ENCODE measurements at places on chromosomes 3 and 15.

GRCh38 chr15:33066584-33066983, 127.9 kb downstream of the FMN1 start:
- no peak for DNase-seq

DNA sequence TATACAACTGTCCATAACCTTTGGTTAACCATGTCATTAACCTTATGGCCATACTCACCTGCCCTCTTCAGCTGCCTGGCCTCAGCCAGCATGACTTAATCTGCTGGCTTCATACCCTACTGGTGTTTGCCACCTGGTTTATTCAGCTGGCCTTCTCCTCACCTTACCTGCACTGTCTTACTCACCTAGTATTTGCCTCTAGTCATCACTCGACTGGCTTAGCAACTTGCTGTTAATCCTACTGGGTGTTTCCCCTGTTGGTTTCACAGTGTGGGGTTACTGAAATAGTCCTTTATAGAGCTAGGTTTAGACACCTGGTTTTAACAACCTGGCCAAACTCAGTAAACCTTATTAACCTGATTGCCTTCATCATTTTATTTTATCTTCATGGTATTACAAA, 96.4 kb downstream of the IL12A start:
- DNase-seq, result no peak

DNA sequence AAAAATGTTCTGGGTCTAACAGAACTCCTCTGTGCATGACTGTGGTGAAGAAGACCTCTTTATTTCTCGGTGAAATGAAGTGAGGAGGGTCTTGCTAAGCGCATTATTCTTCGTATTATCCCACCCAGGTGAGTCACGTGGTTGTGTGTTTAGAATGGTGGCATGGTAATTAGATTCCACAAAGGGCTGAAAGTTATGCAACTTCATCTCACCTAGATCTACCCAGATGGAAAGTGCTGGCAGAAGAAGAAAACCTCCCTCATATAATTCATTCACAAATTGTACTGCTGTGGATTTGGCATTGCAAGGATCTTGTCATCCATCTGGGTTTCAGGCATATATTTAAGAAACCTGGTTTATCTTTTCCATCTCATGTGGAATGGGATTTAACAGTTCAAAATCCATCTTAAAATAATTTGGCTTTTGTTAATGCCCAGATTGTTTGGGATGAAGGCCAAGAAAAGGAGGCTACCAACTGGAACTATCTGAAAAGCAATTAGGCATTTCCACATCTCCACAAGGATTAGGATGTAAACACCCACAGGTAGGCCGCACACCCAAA, 175.3 kb downstream of the PLCL2 start:
- no peak for DNase-seq

DNA sequence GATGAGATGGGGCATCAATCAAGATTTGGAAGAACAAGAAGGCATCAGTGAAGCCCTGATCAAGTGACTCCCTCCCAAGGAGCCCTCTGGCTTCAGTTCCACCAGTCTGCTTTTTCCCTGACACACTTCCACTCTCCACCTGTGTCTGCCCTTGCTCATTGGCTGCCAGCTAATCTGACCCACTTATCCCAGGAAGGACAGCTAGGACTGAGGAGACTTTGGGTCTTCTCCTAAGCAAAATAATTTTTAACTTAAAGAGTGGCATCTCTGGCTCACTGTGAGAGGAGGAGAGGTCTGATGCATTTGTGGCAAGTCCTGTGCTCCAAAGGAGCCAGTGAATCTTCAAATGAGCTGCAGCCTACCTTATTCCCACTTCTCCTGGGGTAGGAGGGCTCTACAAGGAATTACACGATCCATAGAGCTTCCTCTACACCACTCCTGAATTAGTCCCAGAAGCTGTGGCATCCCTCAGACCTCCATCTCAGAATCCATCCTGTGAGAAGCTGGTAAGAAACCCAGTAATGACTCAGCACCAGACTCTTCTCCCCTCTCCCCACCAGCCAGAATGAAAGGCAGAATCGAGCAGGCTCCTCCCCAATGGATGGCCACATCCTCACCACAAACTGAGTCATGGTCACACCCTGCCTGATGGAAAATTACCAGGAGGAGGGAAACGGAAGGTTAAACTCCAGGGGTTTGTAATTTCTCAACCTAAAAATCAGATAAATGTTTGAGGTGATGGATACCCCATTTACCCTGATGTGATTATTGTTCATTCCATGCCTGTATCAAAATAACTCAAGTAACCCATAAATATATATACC, 6.3 kb upstream of the PKM start:
- DNase-seq, result peak; percentile 26

DNA sequence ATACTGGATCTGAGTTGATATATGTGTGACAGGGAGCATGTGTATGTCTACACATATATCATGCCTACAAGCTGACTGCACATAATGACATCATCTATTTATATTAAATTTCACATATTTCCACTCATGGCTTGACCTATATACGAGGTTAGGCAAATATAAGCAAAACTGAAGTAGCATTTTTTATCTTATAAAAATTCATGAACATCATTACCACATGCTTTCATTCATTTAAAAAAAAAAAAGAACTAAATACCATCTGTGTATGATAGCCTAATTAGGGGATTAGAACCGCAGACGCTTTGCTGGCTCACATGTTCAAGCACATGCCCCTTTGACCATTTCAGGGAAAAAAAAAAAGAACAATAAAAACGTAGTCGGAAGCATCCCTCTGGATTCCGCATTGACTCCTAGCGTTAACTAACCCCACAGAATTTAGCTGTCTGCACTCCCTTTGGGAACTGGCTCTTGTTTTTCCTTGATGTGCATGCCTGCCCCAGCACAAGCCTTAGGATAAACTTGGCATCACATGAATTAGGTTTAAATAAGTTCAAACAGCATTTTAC, 888.4 kb downstream of the ROBO1 start:
- no peak for DNase-seq

DNA sequence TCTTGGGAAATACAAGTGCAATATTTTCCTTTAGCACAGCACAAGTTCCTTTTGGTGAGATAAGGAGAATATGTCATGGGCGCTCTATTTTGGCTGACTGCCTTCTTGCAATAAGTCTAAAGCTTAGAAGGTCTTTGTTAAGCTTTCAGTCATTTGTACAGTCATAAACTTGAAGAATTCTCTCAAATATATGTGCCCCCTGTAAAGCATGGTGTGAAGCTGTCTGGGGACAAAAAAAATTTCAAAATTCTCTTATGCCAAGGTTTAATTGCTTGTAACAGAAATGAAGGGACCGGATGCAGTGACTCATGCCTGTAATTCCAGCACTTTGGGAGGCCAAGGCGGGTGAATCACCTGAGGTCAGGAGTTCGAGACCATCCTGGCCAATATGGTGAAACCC, 21.7 kb upstream of the ARID3B start:
- no peak for DNase-seq

GRCh38 chr3:120435621-120436020, 15.2 kb downstream of the FSTL1 start:
- DNase-seq, result no peak

GRCh38 chr15:61232266-61232665, 3.2 kb upstream of the RORA start:
- DNase-seq, result no peak

- no peak for DNase-seq
These were observed 927.6 kb downstream of the FHIT start for GRCh38 chr3:60323651-60324050.

GRCh38 chr3:5278666-5279065, 91.2 kb downstream of the EDEM1 start:
- DNase-seq, result no peak

DNA sequence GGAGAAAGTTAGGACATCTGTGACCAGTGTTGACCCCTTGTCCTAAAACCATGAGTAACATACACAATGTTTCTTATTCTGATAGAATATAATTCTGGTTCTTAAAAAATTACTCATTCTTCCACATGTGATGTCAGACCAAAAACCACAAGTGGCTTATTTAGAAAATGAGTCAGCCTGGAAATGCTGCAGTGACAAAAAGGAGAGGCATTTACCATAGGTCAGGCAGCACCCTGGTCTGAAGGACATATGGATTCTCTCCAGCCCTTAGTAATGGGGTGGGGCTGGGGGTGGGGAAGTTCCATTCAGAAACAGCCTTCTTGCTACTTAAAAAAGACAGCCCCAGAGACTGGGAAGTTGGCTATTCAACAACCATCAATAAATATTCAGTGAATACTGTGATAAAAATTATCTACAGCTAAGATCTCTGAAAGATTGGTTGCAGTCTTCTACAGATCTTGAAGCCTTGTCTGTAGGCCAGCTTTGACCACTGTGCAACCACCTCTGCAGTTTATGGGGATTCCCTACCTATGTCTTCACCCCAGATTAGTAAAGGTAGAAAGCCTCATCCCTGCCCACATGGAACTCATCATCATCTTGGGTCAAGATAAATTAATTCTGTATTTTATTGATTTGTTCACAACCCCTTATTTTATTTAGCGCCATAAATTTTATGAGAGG, 34.9 kb upstream of the TIMP4 start:
- no peak for DNase-seq

GRCh38 chr3:146468671-146469149, 651 bp downstream of the PLSCR2 start:
- no peak for DNase-seq

DNA sequence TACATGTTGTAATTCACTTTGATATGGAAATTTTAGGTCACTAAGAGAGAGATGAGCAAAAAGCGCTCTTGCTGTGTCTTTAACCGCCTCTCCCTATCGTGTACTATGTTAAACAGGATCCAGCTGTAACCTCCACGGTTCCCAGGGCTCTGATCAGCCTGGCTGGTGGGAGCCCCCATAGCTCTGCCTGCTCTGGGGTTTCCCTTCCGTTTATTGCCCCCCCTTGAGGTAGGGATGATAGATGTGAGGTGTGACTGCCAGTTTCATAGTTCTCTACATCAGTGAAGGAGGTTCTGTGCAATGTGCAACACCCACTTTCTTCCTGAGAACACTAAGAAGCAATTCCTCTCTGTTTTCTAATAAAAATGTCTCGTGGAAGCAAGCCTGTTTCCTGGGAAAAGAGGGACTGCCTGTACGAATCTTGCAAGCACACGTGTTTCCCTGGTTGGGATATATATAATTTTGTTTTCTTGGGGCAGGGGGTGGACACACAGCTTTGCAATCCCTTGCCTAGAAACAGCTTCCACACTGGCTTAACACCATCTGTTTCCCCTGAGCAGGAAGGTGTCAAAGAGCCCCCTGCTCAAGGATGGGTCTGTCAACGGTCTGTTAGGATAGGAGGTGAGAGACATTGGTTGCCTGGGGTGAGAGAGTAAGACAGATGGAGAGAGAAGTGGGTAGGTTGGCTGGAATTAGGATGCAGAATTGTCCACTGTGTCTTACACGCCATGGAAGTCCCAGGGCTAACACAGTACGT, 23.8 kb downstream of the CORO2B start:
- DNase-seq, result no peak

DNA sequence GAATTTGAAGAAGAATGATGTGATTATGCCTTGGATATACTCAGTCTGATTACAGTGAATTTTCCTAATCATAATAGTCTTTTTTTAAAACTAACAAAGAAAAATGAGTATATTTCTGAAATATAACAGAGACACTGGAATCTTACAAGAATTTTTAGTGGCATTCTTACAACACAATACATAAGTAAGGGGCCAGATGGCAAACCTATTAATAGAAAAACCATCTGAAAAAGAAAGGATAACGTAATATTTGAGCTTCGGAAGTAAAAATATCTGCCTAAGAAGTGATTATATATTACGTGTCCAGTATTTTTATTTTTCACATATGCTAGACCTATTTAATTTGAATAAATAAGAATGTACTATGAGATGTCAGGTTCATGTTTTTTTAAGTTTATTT, 452.8 kb downstream of the NAALADL2 start:
- no peak for DNase-seq

- no peak for DNase-seq
These were observed 231.3 kb upstream of the KCNMB2 start for GRCh38 chr3:178304758-178305467.

GRCh38 chr3:29577250-29577649, 296.4 kb downstream of the RBMS3 start:
- no peak for DNase-seq

- no peak for DNase-seq
These were observed 70.7 kb downstream of the ANXA2 start for GRCh38 chr15:60326824-60327654.

DNA sequence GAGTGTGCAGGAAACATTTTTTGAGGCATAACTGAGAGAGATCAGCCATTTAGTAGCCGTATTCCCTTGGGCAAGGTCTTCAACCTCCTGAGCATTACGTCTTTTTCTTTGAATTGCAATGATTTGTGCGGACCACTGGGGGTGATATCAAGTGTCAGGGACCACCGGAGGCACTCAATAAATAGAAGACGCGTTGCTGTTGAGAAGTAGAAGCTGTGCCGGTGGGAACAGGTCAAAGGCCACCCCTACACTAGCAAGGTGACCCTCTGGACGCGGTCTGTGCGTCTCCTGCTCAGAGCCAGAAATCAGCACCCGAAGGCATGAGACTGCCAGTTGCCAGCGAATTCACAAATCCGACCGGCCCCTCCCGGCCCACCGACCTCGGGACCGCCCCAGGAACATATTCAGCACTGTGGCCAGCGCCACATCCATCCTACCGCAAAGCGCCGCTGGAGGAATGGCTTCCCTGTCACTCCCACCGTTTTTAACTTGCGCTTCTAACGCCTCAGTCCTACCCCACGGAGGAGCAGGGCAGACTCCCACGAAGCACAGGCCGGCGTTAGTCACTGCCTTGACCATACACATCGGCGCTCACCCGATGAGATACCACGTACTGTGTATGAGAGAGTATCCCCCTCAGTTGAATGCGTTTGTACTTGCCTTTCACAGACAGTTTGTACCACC, 1.4 kb upstream of the GHSR start:
- DNase-seq, result no peak

GRCh38 chr3:17964108-17964507, 221.7 kb upstream of the TBC1D5 start:
- no peak for DNase-seq

GRCh38 chr3:171286580-171287249, 173.5 kb downstream of the TNIK start:
- no peak for DNase-seq

DNA sequence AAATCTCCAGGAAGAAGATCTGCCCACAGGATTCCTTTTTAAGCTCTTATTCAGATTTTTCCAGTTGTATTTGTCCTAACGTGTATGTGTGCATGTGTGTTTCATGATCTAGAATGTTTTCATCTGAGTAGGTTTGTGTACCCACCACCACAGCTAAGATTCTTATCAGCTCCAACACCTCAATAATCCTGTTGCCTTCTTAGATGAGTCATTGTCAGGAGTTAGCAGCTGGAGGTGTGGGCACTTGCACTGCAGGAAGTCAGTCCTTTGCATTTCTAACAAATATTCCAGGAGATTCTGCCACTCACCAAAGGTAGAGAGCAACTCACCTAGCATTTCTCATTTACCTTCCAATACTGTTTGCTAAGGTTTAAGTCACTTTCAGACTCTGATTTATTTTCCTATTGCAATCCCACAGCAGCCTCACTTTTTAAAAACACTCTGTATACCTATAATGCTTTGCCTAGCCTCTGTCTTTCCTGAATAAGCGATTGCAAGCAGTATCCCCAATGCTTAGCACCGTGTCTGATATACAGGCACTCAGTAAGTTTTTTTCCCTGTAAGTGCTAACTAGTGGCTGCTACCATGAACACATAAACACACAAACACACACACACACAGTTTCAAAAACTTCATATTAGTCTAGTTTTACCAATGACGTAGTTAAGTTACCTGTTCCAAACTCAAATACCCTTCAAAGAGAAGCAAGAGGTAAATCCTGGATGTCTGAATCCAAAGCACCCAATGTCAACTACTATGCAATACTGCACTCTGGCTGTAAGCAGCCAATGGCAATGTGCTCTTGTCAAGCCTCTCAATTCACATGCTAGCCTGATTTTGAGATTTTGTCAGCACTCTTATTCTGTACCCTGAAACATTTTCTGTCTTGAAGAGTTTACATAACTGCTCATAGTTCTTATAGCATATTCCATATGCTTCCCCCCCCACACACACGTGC, 713.5 kb upstream of the LMCD1 start:
- DNase-seq, result no peak

All from activated naive CD8-positive, alpha-beta T cell treated with anti-CD3 and anti-CD28 coated beads, Interleukin-2, amount 50 U/mL, for 16 hours (primary cell).